AG09309 (cell line): ENCODE measurements at places on chromosomes 12 and 14.

DNA sequence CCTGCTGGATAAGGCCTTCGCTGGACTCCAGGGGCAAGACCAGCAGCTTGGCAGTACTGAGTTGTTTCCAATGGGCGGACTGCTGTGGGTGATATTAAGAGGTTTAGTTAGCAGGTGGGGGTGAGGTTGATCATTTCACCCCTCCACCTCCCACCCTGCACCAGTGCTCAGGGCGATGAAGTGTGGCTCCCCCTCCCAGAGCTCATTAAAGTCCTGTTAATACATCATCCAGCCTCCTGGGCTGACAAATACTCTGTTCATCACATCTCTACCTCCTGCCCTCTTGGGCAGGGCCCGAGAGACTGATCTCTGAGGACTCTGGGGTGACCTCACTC lies 2.4 kb upstream of the FIGNL2 start:
- DNase-seq, result no peak

- DNase-seq, result no peak
These were observed 4.0 kb downstream of the AP1G2 start for GRCh38 chr14:23563473-23564180.

DNA sequence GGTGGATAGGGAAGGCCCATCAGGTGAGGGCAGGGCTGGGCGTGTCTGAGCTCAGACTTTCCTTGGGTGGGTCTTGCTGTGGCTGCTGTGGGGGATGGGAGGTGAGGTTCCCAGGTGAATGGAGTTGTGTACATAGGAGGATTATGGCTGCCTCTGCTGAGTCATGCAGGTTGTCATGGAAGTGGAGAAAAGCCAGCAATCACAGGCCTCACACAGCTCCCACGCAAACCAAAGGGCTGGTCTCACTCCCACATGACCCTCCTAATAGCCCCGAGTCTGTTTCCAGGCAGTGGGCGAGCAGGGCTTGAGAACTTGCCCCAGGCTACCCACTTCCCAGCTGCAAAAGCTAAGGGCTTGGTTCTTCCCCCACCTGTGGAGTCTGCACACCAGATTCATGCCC lies 149.5 kb downstream of the IPO8 start:
- no peak for DNase-seq

- DNase-seq, result no peak
These were observed 22.0 kb upstream of the SNRPF start for GRCh38 chr12:95836630-95837239.

GRCh38 chr14:82905762-82906161 lies 1372.1 kb upstream of the SEL1L start:
- DNase-seq, result no peak

DNA sequence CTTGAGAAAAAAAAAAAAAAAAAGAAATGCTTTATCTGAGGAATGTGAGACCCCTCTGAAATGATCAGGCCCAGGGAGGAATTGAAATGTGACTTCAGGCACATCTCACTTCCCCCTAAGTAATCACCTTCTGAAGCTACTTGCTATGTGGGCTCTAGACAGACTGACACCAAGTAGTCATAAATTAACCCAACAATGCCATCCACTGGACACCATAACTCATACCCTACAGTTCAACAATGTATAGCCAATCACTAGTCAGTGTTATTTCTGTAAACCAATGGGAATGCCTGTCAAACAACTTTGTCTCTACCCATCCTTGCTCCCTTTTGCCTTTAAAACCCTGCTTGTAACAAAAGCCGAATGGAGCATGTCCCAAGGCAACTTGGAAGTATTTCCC lies 182.7 kb upstream of the TMPO start:
- no peak for DNase-seq

- no peak for DNase-seq
These were observed 131.2 kb upstream of the FOXG1 start for GRCh38 chr14:28635387-28635786.

DNA sequence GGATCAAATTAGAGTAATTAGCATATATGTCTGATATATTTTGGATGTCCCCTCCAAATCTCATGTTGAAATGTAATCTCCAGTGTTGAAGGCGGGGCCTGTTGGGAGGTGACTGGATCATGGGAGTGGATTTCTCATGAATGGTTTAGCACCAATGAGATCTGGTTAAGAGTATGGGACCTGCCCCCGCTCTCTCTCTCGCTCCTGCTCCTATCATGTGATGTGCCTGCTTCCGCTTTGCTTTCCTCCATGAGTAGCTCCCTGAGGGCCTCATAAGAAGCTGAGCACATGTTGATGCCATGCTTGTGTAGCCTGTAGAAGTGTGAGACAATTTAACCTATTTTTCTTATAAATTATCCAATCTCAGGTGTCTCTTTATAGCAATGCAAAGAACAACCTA lies 73.1 kb downstream of the PAWR start:
- no peak for DNase-seq

DNA sequence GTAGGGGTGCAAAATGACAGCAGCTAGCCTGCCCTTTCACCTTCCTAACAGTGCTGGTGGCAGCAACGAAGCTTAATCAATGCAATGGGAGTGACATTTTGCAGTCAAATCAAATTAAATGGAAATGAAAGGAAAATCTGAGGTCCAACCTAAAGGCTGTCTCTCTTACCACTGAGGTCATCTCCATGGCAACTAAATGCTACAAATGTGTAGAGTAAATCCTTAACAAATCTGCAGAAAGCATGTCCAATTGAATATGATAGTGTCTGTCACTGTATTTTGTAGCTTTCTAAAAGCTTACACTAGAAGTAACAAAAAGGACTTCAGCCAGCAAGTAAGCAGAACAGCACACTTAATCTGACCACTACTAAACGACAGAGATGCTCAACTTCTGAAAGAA lies 488.8 kb downstream of the BCAT1 start:
- no peak for DNase-seq

DNA sequence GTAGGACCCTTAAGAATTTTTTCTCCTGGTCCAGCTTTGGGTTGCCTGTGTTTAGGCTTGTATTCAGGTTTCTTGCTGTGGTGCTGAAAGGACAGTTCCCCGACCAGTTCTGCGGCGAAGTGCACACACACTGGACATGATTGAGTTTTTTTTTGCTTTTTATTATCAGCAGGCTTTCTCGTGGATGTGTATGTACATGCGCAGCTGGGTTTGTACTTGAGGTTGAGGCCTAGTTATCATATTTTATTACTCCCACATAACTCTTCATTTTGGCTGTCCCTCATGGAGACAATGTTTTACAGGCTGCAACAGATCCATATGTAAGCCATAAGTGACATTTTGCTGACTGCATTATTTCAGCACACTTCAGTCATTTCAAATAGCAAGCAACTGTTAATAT lies 2.5 kb downstream of the SCN8A start:
- DNase-seq, result peak; percentile 31

DNA sequence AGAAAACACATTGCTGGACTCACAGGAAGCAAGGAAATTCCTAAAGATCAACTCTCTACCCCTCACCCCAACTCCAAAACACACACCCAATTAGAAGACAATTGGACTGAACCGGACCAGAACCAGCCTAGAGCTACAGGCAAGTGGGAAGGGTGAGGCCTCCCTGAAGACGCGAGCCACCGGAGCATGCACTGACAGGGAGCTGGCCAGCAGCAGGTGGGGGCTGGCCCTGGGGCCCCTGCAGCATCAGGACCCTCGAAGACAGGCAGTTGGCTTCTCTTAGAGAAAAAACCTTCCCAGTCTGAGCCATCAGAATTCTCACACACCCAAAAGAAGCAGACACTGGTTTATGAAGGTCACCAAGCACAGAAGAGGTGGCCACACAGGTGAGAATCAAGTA lies 209.5 kb upstream of the DIO3 start:
- DNase-seq, result no peak

GRCh38 chr12:48934312-48934706 lies 9.0 kb upstream of the FKBP11 start:
- no peak for DNase-seq

DNA sequence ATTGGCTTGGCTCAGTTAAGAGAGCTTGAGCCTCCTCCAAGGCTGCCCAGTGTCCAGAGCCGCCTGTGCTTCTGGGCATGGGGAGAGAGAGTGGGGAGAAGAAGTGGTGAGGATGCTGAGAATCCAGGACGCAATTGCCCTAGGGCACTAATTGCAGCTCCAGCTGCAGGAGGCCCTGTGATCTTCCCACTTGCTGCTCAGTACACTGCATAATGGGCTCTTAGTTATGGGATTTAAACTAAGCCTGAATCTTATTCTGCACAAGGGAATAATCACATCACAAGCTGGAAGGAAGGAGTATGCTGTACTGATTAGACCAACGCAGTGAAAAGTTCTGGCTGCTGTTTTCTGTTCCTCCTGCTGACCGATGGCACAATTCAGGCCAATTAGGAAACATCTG lies 101.0 kb upstream of the PRMT8 start:
- DNase-seq, result no peak

GRCh38 chr12:52004042-52004648 lies 2.6 kb upstream of the TAMALIN start:
- DNase-seq, result no peak

DNA sequence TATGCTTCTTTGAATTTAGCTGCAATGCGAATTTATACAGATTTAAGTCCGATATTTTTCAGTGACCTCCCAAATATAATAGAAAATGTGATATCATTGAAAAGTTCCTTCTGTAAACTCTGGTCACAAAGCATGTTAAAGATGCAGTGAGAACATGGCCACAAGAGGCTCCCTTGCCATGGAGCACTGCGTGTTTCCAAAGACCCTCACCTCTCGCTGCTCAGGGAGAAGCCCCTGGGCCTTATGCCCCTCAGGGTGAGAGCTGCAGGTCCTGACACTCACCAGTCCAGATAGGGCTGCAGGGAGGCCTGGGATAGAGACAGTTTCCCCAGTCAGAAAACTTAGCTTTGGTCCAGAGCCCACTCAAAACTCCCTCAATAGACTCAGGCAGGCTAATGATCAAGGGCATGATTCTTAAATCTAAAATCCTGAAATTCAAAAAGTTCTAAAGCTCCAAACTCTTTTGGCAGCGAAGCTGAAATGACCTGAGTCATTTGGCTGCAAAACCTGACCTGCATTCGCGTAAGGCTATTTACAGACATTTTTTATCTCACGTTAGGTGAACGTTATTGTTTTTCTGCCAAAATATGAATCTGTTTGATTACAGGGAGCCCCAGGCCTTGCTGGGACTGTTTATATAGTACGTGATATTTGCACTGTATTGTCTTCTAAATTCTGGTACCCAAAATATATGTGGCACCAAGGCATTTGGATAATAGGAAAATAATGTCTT lies 67.8 kb downstream of the CAPZA3 start:
- DNase-seq, result no peak

DNA sequence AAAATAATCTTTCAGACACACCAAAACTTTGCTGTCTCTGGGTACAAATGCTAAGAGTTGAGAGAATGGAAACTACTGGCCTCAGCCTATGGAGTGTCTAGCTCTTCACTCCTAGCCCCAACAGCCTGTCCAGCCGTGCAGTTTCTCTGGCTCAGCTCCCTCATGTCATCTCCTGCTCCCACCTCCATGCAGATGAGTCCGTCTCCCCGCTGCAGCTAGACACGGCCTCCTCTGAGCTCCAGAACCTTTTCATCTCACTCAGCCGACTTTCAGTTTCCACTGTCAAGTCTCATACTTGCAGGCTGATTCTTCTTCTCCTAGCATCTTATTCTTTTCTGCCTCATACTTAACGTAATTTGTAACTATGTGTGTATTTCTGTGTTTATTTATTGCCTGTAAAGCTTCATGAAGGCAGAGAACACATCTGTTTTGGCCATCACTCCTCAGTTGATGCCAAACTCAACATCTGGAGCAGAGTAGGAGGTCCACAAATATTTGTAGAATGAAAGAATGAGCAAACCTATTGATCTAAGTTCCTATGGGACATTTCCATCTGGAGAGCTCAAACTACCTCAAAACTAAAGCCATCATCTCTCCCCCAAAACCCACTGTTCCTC lies 139.8 kb upstream of the PWP1 start:
- no peak for DNase-seq

- DNase-seq, result no peak
These were observed 25.6 kb downstream of the ALDH2 start for GRCh38 chr12:111792155-111792855.

DNA sequence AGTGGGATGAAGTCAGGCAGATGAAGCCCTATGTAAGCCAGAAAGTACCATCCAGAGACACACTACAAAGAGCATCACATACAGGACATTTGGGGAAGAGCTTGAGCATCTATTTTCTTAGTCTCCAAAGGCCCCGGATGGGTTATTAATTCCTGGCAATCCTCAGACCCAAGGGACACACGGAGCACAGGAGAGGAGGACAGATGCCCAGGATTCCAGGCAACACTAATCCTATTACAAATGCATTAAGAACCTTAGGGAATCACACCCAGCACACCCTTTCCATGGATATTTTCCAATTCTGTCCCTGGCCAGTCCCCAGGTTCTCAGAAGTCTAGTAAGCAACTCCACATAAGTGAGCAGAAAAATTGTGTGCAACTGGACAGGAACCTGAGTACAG lies 65.9 kb downstream of the CMKLR1 start:
- no peak for DNase-seq

- DNase-seq, result no peak
These were observed 15.0 kb downstream of the NDUFA12 start for GRCh38 chr12:94988471-94988870.

- peak; percentile 91 for DNase-seq
These were observed 205.9 kb downstream of the PHLDA1 start for GRCh38 chr12:75825686-75826085.

DNA sequence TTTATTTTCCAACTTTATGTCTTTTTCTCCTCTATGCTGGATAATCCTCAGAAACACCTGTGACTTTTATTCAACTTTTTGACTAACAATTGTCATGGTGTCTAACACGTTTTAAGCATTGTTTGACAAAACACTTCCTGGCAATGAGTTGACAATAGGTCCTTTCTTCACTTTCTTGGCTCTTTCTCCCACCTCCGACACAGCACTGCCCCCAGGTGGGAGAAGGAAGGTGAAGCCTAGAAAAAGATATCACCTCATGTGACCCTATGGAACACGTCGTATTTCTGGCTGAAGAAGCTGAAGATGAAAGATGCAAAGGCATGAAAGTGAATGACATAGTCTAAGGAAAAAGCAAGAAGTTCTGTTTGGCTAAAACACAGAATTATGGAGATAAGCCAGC lies 430.0 kb downstream of the ETNK1 start:
- DNase-seq, result no peak

DNA sequence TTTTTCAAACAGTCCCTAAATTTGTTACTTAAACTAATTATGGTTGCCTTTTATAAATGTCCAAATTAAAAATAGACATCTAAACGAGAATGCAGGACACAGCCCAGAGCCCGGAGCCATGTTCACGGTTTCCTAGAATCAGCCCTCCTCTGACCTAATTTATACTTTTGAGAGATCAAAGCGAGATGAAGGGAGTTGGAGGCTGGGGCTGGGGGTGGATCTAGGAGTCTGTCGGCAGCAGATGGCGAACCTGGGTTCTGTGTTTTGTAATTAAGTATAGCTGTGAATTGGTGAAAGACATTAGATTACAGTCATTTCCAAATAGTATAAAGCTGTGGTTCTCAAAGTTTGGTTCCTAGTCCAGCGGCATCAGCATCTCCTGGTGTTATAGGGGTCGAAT lies 210.1 kb downstream of the SLC41A2 start:
- no peak for DNase-seq

GRCh38 chr12:101039848-101040531 lies 170.0 kb downstream of the SLC5A8 start:
- DNase-seq, result no peak

- no peak for DNase-seq
These were observed 86.9 kb downstream of the STON2 start for GRCh38 chr14:81313200-81313599.

GRCh38 chr14:44620121-44621019 lies 113.3 kb upstream of the FSCB start:
- DNase-seq, result no peak
